ENCODE measurements at places on chromosomes 2 and 18.

- no peak for DNase-seq
Observed at GRCh38 chr18:76479351-76480238, 15.4 kb downstream of the ZNF516 start.

DNA sequence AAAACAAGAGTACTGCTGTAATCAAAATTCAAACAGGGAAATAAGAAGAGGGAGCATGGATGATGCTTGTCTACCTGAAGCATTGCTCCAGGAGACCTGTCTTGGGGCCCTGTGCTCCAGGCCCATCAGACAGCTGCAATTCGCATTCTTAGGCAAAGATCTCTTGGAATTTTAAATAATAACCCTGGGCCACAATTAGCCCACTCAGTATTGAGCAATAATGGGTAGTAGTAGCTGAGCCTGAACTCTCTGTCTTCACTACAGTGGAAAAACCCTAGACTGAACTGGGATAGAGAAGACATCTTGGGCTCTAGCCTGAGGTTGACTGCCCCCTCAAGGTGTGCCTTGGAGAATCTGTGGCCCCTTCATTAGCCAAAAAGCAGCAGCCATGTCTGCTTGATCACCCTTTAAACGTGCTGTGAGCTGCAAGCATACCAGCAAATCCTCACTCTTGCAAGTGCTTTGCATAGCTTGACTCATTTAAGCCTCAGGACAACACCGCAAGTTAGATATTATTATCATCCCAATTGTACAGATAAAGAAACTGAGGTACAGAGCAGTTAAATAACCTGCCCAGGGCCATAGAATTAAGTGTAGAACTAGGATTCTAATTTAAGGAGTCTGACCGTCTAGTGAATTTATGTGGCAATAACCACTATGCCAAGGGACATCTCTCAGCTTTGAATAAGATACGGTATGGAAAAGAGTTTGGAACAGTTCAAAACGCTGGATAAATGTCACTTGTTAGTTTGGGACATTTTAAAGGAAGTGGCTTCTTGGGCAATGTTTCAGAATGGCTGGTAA, 69.0 kb downstream of the DDX1 start:
- no peak for DNase-seq

GRCh38 chr2:191347881-191348280, 102.7 kb downstream of the MYO1B start:
- no peak for DNase-seq

- no peak for DNase-seq
Observed at GRCh38 chr2:143503280-143503679, 374.1 kb downstream of the ARHGAP15 start.

- peak; percentile 92 for DNase-seq
Observed at GRCh38 chr2:178194600-178195389, 483 bp downstream of the OSBPL6 start.

DNA sequence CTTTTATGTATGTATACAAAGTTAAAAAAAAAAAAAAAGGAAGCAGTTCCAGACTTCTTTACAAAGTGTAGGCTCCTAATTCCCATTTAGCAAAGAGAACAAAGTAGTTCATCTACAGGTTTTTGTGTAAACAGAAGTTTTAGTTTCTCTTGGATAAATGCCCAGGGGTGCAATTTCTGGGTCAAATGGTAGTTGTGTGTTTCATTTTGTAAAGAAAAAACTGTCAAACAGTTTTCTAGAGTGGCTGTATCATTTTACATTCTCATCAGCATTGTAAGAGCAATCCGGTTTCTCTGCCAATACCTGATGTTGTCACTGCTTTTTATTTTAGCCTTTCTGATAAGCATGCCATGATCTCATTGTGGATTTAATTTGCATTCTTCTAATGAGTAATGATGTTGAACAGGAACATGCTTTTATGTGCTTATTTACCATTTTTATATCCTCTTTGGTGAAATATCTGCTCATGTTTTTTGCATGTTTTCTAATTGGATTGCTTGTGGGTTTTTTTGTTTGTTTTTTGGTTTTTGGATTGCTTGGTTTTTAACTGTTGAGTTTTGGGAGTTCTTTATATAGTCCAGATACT, 16.6 kb upstream of the PSME4 start:
- DNase-seq, result no peak

DNA sequence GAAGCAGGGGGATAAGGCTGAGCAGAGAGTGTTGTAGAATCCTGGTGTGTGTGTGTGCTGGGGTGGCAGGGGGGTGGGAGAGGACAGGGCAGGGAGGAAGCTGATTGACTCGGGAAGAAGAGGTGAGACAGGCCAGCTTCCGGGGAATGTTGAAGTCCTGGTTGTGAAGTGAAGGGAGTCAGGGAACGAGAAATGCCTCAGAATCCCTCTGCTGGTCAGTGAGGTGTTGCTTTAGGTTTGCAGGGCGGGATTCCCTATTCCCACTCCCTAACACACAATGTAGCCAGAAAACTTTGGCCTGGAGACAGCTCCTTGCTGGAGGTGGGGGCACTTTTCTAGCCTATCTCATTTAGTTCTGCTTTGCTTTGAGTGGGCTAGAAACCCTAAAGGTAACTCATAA, 265.1 kb downstream of the HAUS1 start:
- no peak for DNase-seq

DNA sequence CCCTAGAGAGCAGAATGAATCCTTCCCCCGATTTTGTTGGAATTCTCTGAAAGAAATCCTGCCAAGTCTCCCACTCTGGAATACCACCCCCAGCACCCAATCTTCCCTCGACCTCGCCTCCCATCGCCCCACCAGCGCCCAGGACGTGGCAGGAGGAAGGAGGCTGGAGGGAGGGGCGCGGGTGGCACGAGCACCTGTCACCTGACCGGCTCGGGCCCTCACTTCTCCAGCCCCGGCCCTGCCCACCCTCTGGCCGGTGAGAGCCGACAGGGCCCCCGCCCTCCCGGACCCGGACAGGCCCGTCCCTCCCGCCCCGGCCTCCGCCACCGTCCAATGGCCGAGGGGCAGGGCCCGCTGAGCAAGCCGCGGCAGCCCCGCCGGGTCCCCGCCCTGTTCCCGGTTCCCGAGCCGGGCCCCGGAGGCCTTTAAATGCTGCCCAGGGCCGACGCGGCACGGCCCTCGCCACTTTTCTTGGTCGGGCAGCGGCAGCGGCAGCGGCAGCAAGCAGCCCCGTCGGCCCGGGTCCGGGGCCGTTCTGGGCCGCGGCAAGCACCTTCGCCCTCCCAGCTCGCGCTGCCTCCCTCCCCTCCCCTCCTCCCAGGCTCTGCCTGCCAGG, at the start of gene LGALSL:
LGALSL (plus strand) TSS at position 393 of the 616 bp plus-strand sequence. CDS start 384 bp downstream, outside the sequence.
- DNase-seq, result peak; percentile 86

- no peak for DNase-seq
Observed at GRCh38 chr2:190482451-190482850, 52.1 kb downstream of the NEMP2 start.

DNA sequence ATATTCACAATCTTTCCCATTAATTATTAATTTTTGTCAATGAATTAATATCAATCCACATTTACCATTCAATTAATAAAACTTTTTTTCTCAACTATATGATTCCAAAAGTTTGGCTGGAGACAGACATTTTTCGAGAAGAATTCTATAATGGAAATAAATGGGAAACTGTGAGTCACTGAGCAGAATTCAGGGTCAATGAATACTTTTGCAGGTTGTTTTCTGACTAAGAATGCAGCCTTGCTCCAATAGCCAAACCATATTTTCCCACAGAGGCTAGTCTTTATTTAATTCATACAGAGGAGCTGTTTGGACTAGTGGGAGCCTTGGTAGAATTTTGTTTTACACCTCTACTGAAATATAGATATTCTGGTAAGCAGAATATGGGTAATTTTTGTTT, 82.3 kb downstream of the ARHGAP28 start:
- no peak for DNase-seq

DNA sequence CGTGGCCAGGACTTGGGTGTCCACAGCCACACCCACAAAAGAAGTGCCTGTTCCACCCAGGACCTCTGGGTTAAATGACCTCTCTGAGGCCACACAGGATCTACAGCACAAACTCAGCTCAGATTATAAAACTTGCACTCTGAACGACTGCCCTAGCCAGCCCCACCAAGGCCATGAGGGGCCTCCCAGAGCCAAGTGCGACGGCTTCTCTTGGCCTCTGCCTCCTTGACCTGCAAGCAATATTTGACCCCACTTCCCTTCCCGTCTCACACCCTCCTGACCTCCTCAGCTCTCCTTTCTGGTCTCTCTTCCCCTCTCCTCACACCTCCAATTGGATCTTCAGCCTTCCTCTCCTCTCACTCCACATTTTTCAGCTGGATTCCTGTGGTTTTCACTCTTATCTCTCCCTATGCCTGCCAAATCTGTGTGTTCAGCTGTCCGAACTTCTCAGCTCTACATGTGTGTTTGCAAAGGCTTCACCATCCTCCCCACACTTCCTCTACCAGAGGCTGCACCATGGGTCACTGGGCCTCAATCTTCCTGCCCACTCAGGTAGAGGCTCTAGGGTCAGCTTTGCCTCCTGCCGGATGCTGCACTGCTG, 25.3 kb upstream of the STEAP3 start:
- no peak for DNase-seq

DNA sequence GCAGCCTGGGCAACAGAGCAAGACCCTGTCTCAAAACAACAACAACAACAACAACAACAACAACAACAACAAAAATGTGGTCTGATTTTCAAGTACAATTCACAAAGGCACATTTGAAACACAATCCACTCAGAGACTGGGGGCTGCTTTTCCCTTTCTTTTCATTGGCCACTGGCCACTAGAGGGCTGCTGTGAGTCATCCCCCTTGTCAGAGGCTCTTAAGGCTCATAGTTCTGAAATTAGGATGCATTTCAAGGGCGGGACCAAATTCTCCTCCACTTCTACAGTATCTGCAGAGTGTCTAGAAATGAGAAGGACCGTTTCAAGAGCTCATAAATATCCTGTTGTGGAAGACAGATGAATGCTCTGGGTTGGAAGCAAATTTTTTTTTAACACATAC, 285.4 kb downstream of the NRXN1 start:
- no peak for DNase-seq

GRCh38 chr2:237177052-237177451, 91.4 kb downstream of the COPS8 start:
- no peak for DNase-seq

GRCh38 chr2:33909945-33910695, 311.0 kb upstream of the FAM98A start:
- DNase-seq, result peak; percentile 38

- DNase-seq, result no peak
Observed at GRCh38 chr18:76437011-76437410, 58.0 kb downstream of the ZNF516 start.

GRCh38 chr2:39513641-39514094, 76.6 kb upstream of the MAP4K3 start:
- no peak for DNase-seq

DNA sequence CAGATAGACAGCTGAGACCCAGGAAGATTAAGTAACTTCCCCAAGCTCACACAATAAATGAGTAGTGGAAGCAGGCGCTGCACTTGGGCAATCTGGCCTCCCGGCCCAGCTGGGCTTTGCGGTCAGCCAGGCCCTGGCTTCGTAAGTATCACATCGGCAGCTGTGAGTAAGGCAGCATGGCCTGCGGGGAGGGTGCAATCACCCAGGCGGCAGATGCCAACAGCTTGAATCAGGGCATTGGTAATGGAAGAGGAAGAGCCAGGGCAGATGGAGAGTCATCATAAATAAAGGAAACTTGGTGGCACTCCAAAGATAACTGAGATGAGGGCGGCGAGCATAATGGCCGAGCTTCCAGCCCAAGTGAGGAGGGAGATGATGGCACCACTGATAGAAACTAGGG, 217.9 kb upstream of the PID1 start:
- no peak for DNase-seq

DNA sequence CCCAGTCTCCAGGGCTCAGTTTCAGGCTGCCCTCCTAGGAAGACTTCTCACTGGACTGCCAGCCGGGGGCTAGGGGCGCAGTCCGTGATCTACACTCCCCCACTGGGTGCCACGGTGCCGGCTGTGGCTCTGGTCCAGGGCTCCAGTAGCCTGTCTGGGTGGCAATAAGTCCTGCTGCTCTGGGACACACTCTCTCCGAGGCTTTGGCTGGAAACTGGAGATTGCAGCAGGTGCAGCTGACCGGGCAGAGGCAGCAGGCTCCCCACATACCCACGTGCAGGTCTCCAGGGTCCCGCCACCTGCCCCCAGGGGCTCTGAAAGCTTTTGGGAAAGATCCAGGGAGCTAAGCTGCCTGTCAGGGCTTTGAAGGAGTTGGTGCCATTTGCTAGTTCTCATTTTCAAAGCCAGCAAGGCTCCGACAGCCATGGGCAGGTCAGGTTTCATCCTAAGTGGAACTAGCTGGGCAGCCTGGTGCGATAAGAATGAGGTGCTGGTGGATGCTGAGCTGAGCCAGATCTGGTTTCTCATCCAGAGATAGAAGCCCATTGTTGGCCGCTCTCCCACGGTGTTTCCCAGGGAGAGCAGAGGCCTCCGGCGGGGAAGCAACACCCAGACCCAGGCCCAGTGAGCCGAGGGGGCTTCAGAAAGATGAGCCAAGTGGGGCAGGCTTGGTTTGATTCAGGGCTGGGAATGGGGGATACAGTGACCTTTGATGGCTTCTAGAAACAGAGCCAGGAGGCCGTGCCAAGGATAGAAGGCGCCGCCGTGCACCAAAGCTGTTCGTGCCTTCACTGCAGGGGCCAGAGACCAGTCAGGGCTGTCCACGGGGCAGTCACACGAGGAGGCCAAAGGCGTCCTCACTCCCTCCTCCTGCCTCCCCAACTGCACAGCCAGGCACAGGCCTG, 141.7 kb upstream of the GPC1 start:
- no peak for DNase-seq

GRCh38 chr18:7927119-7927518, 360.0 kb downstream of the PTPRM start:
- DNase-seq, result no peak
